ENCODE measurements at places on chromosomes 3 and 15. TPM values are rescaled to one million over a fixed set of nuclear protein-coding genes. Genes with fewer than 3 reads are reported as not detected.

DNA sequence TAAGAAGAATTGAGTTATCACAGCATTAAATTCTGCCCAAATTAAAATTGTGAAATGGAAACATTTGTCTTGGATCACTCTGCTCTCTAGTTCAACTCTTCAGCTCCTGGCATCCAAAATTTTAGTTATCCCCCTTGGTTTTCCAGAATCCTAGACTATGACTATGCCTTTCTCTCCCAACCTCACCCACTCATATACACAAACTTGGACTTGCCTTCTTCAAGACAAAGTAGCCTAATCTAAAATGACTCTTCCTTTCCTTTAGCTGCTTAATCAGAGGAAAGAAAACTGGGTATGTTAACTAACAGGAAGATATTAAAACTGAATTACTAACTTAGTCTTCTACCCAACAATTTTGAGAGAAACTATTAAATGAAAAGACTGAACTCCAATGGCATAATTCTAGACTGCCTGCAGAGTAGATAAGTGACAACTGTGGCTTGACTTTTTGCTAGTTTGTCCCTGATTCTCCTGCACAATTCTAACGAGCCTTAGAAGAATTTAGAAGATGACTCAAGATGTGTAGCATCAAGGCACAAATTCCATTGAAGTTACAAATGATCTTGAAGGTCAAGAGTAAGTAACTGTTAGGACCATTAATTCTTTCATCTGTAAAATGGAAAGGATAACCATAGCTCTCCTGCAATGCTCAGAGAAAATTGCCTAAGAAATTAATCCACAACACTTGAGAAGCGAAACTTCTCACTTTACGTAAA is 5.2 kb upstream of the GOLIM4 start:
- H3K27ac ChIP-seq = no peak overlapping the region
- H3K27me3 ChIP-seq = peaks cover 2% of the 10 kb centered on the region
- peaks cover 10% of the 10 kb centered on the region for H3K4me1 ChIP-seq

DNA sequence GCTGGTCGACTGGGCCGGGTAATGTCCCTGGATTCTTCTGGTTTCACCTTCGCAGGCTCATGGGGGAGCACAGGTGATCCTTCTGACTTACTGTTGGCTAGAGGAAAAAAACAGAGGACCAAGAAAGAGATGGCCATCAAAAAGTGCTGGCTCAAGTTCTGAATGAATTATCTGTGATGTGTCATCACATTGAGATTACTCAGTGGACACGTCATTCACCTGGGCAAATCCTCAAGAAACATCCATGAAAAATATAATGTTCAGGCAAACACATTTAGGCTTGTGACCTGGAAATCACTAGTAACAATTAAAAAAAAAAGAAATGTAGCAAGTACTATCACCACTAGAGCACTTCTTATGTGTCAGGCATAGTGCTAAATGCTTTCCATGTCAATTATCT is 81.5 kb upstream of the SLC2A2 start:
- no peaks in the 10 kb centered on the region for H3K4me1 ChIP-seq
- peaks cover 26% of the 10 kb centered on the region for H3K36me3 ChIP-seq
- H3K27me3 ChIP-seq = no peaks in the 10 kb centered on the region
- no peak overlapping the region for H3K4me3 ChIP-seq

DNA sequence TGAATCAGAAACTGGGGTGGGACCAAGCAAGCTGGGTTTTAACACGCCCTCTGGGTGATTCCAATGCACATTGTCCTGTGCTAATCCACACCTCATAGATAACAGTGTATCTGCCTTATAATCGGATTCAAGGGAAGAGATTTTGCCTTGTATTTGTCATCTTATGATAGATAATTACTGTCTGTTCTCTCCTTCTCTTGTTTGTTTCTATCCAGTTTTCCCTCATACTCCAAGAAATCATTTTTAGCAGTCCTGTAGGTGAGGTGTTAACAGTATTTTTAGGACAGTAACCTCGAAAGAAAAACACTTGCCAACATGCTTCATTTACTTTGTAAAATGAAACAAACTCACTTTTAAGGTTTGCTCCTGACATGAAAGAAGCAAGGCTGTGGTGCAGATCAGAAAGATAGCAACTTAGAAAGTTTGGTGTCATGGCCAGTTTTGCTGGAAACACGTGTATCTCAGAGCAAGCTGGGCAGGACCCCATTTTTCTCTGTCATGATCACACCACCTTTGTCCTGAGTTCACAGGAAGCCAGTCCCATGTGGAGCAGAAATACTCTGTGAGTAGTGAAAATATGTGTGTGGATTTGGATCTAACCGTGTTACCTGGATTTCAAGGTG is 72.6 kb downstream of the TRAK1 start:
- no peaks in the 10 kb centered on the region for H3K36me3 ChIP-seq
- no peak for DNase-seq
- H3K27me3 ChIP-seq = no peaks in the 10 kb centered on the region
- H3K4me1 ChIP-seq = peaks cover 38% of the 10 kb centered on the region
- H3K4me3 ChIP-seq = no peak overlapping the region

The DUOX2 gene
- total RNA-seq = not detected

The TGM4 gene
- not detected for total RNA-seq

The FILIP1L gene
- total RNA-seq = 122 TPM
